Skeletal muscle cell (primary cell): ENCODE measurements at places on chromosomes 7 and 10.

DNA sequence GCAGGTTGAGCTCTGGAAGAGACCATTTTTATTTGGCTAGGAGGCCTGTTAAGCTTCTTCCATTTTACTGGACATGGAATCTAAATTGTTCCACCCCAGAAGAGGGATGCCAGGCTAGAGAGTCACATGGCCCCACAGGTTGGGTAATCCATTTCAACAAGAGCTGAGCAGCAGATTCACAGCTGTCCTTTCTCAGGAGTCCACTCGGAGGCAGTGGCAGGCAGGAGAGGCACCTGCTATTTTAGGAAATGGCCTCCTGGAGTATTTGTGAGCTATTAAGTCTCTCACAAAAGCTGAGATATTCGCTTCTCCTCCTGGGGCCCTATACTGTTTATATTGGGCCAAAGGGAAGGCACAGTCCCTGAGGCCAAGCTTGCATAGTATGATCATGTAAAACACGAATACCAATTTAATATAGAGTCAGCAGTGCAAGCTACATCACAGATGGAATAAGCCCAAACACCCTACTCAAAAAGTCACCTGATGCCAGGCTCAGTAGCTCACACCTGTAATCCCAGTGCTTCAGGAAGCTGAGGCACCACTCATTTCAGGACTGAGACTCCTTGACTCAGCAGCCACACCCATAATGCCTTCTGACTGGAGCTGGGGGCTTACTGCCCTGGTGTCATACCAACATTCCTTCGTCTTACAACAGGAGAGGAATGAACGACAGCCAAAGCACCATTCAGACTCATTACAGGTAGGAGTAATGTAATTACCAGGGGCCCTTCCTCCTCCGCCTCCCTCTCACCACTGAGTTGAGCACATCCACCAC lies 124.1 kb downstream of the LMBR1 start:
- no peak for DNase-seq

GRCh38 chr7:143068446-143068845 lies 16.3 kb downstream of the OR6V1 start:
- no peak for DNase-seq

- no peak for DNase-seq
Observed at GRCh38 chr10:64096941-64097340, 575.7 kb downstream of the REEP3 start.

DNA sequence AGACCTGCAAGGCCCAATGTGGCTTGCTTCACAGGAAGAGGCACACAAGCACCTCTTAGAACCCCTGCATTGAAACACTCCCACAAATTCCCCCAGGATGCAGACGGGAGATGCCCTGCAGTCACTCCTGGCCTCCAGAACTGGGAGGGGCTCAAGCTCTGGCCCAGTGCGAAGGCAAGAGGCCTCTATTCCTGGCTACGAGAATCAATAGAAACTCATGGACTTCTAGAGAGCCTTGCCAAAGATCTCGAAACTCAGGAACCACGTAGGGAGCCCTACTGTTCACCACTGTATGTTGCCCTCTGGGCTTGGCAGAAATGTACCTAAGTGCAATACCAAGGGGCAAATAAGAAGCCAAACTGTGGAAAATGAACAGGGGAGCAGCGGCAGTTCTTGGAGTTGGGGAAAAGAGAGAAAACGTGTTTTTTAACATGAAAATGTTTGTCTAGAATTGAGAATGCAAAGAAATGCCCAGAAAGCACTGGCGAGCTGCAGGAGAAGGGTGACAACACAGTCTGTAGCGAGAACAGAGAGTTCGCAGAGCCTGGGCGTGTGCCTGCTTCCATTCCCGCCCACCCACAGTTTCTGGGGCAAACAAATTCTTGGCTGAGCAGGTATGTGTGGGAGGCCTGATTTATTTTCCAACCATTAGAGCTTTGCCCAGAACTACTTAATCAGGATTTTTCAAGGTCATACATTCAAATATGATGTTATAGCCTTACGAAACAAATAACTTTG lies 260.5 kb upstream of the KLF14 start:
- no peak for DNase-seq

DNA sequence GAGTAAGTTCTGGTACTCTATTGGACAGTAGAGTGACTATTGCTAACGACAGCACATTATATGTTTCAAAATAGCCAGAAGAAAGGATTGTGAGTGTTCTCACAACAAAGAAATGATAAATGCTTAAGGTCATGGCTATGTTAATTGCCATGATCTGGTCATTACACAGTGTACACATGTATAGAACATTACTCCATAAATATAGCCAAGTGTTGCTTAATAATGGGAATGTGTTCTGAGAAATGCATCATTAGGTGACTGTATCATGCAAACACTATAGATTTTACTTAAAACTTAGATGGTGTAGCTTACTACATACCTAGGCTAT lies 19.6 kb downstream of the EPC1 start:
- no peak for DNase-seq

GRCh38 chr7:103811290-103811689 lies 178.2 kb downstream of the RELN start:
- no peak for DNase-seq

DNA sequence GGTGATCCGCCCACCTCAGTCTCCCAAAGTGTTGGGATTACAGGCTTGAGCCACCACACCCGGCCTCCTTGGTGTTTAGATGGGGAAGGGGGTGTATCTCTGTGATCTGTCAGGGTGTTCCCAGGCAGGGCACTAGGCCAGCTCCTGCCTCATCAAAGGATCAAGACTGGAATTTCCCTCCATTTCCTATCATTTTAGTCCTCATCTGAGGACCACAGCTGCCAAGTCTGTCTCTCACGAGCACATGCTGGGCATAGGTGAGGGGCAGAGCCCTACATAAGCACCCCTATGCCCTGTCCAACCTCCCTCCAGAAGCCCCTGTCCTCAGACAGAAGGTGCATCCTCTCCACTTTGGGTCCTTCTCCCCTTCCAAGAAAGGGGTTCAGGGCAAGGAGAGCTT lies 19.5 kb downstream of the TRIM56 start:
- no peak for DNase-seq

GRCh38 chr7:7017707-7018280 lies 164.6 kb upstream of the C1GALT1 start:
- no peak for DNase-seq

GRCh38 chr7:82413237-82413636 lies 30.3 kb downstream of the CACNA2D1 start:
- no peak for DNase-seq

DNA sequence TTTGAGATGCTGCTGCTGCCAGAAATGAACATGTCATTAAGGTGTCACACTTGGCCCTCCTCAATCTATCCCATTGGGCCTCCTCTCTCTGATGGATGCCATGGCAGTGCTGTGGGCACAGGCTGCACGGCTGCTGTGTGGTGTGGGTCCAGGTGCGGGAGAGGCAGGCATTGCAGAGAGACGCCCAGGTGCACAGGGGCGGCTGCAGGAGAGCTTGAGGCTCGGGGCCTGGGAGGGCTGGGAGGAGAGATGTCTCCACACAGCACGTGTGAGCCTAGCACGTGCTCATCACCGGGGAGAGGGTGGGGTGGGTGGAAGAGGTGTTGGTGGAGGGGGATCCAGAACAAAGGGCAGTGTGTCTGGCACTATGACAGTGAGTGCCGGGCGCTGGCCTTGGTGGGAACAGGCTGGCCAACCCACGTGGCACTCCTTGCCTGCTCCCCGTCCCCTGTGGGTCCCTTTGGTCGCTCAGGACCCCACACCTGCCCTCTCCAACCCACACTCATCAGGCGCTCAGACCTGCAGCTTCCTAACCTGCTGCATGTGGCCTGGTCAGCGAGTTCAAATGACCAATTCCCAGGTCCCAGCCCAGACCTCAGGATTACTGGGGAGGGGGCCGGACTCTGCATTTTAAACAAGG lies 39.9 kb upstream of the BNIP3 start:
- DNase-seq, result no peak

- DNase-seq, result no peak
Observed at GRCh38 chr10:34231441-34232180, 583.5 kb downstream of the PARD3 start.

GRCh38 chr7:47957156-47957555 lies 8.9 kb upstream of the PKD1L1 start:
- no peak for DNase-seq

GRCh38 chr10:129765664-129766550 lies 198.2 kb downstream of the EBF3 start:
- DNase-seq, result no peak

GRCh38 chr10:21314111-21314626 lies 211.3 kb downstream of the SKIDA1 start:
- DNase-seq, result no peak

DNA sequence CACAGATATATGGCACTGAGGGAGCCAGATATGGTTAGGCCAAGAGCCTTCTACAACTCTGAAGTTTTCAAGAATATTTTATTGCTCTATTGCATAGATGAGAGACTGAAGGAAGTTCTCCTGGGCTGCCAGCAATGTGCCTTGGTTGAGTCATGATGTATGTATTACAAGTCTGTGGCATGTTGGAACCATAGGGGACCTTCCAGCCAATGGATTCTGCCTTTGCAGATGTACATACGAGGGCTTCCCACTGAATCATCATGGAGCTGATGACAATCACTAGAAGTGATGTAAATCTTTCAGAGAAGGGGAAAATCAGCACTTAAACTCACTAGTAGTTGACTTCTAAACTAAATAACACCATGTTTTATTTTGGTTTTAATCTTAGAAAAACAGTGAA lies 419.5 kb downstream of the PHTF2 start:
- DNase-seq, result peak; percentile 95

DNA sequence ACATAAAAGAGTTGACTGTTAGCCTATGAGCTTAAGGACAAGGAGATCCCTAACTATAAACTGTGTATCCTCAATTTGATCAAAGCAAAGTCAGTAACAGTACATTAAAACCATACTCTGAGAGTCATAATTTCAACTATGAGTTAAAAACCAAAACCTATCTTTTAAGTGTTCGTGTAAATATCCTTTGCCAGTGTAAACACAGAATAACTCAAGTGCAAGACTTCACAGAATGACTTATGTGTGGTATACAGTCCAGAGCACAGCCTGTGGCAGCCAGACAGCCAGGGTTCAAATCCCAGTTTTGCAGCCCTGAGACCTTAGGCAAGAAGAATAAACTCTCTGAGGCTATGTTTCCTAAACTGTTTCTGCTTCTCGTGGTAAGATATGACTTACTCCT lies 30.3 kb upstream of the NEBL start:
- DNase-seq, result no peak

GRCh38 chr7:46320956-46321355 lies 399.9 kb upstream of the IGFBP3 start:
- peak; percentile 84 for DNase-seq

DNA sequence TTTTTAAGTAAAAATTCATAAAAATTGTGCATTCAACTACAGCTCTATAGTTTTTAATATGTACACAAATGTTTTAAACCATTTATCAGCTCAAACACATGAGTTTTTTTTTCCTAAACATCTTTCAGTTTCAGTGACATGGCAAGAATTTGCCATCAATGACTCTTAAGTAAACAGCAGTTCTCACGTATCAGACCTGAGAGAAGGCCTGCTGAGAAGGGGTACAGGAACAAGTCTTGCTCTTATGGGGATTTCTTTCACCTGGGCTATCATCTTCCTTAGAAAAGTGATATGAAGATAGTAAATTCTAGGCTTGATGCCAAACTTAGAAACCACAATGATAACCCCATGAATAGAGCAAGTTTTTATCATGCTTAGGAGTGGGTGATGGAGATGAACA lies 467.8 kb downstream of the ARL4A start:
- no peak for DNase-seq

GRCh38 chr7:144853542-144853941 lies 17.7 kb upstream of the TPK1 start:
- DNase-seq, result no peak

GRCh38 chr10:104336821-104337467 lies 1.3 kb downstream of the ITPRIP start:
- DNase-seq, result no peak

- DNase-seq, result no peak
Observed at GRCh38 chr10:76882245-76882644, 755.4 kb downstream of the KCNMA1 start.

- no peak for DNase-seq
Observed at GRCh38 chr10:62473241-62473640, 99.1 kb downstream of the ZNF365 start.

DNA sequence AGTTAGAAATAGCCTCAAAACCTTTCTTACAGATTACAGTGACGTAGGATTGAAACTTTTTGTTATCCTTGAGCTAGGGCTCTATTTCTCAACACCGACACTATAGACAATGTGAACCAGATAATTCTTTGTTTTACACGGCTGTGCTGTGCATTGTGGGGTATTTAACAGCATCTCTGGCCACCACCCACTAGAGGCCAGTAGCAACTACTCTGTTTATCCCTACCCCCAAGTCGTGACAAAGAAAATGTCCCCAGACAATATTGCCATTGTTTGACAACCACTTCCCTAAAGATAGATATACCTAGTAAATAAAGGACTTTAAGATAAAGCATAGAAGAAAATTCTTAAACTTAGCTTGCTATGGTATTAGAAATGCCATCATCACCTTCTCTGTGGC lies 359.6 kb downstream of the ARL4A start:
- DNase-seq, result no peak

- DNase-seq, result no peak
Observed at GRCh38 chr10:13528123-13528874, 515 bp downstream of the BEND7 start.

DNA sequence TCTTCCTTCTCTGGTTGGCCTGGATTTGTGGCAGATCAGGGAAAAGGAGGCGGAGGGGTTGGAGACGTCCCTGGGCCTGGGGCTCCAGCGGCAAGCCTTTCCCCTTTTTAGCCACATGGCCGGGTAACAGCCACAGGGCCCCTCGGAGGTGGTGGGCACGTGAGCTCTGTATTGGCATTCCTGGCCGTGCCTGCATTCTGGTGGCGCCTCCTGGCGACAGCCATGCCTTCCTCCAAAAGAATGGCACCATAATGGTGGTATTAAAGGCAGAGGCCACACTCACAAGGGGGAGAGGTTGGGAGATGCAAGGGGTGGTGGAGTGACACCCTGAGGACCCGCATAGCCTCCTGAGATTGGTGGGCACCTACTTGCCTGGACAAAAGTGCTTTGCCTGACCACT lies 3.0 kb upstream of the AQP1 start:
- no peak for DNase-seq

DNA sequence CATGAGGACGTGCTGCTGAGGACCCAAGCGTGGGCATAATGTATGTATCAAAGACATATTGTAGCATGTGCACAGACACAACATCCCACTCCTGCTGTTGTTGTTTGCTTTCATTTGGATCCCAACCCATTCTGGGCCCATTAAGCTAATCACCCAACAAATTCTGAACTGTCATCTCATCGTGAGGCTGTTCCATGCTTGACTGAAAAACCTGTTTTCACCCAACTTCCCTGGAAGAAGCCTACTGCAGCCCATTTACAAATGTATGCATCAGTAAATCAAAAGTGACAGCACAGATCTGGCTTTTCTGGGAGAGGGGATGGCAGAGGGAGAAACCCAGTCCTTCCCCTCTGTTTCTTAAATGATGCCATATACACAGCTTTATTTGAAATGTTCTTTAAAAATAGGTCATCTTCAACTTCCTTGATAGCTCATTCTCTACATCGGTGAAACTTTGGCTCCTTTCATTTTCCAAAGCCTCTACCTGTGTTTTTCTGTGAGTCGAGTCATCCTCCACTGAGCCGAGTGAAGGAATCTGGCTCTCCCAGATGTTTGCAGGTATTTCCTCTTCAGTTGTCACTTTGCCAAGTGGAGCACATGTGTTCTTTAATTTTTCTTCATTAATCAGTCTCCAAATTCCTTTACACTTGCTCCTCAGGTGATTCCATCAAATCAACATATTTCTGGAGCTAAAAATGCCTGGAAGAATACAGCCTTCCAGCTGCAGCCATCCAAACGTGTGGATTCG lies 151.8 kb downstream of the CHN2 start:
- DNase-seq, result no peak
